ENCODE measurements at places on chromosomes 12 and 14.

DNA sequence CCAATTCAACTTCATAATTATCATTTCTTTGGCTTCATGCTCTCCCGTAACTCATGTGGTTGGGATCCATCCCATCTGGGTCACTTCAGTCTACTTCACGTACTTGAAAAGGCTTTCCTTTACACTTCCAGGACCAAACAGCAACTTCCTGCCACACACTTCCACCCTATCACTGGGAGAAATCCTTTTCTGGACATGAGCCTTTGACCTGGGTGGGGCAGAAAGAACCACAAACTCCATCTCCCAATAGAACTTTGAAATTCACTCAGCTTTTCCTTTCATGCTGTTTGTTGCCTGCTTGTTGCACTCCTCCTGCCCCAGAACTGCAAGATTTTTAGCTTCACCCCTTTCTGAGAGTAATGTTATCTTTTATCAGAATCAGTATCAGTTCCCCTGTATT, 18.4 kb upstream of the GALNT16 start:
- no peak for DNase-seq

- no peak for DNase-seq
These were observed 67.2 kb downstream of the KDM2B start for GRCh38 chr12:121513464-121514183.

GRCh38 chr14:21440859-21441258, 15.1 kb downstream of the CHD8 start:
- no peak for DNase-seq

GRCh38 chr12:19387161-19387560, 52.1 kb upstream of the AEBP2 start:
- DNase-seq: no peak

GRCh38 chr12:64081008-64081404, 141.1 kb downstream of the KICS2 start:
- DNase-seq: no peak

- DNase-seq: no peak
These were observed 108.2 kb upstream of the SLC38A4 start for GRCh38 chr12:46933947-46934346.

DNA sequence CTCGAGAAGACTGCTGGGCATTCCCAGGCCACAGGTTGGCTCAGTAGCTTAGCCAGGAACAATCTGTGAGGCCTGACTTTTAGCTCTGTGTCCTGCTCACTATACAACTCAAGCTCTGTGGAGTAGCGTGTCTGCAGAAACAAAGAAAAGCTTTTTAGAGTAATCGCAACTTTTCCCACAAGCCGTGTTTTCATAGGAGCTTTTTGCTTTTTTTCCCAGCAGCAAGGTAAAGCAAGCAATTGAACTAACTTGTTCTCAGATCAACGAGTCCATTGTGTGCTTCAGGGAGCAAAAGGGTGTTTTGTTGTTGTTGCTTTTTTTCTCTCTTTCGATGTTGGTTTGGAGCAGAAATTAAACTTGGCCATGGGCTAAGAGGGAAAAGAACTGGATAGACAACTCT, 97.3 kb upstream of the BCL2L14 start:
- DNase-seq: no peak

DNA sequence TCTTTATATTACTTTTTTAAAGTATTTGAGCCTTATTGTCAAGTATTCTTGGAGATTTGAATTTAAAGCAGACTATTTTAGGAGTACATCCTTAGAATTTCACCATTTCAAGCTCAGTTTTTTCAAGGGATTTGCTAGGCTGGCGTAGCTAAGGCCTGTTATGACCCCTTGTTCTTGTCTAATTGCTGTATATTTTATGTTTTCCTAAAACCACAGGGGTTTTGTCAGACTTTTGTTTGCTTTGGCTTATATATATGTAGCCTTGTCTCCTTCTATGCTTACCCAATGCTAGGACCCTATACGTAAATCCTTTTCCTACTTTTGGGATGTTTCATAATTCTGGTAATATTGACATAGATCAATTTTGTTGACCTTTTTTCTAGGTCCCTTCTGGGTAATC, 147.0 kb upstream of the SYT10 start:
- no peak for DNase-seq

GRCh38 chr12:6957741-6958608, 6.8 kb downstream of the PTPN6 start:
- DNase-seq: no peak

GRCh38 chr12:57272337-57273151, 21.6 kb upstream of the STAC3 start:
- no peak for DNase-seq

GRCh38 chr12:24945039-24945438, 3.9 kb downstream of the BCAT1 start:
- no peak for DNase-seq

- no peak for DNase-seq
These were observed 86.5 kb upstream of the TMCC3 start for GRCh38 chr12:94736820-94737219.

GRCh38 chr12:102441077-102441596, 39.2 kb downstream of the IGF1 start:
- no peak for DNase-seq

- no peak for DNase-seq
These were observed 392.1 kb downstream of the RPS29 start for GRCh38 chr14:49194067-49194466.

DNA sequence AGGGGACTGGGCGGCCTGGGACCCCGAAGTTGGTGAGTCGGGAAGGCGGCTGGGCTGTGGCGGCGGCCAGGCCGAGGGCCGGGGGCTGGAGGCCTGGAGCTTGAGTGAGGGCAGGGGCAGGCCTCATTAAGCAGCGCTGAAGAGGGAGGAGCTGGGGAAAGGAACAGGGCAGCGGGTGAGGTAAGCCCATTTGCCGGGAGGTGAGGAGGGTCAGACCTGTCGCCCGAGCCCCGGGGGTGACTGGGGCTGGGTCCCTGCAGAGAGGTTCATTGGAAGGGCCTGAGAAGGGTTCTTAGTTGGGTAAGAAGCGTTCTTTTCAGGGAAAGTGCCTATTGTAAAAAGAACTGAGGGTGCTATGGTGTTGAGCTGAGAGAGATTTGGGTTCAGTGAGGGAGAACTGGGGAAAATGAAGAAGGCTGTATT, 441 bp downstream of the RAB5B start:
- DNase-seq: no peak

GRCh38 chr12:4223273-4223845, 50.2 kb upstream of the CCND2 start:
- no peak for DNase-seq

- no peak for DNase-seq
These were observed 62.7 kb downstream of the TTLL5 start for GRCh38 chr14:75723716-75724115.

DNA sequence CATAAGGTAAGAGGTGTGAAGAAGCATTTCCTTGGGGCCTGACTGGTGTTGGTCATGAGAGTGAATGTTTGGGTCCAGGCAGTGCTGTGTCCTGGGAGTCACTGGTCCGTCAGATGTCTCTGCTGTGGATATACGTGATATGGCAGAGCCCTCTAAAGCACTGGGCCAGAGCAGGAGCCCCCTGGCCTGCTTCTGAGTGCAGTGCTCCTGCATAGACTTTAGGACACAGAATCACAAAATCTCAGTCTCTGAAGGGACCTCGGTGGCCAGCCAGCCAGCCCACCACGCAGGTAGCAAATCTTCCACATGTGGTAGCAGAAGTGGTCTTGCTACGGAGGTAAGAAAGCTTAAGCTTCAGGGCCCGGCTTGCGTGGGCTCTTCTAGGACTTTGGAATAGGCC, 18.5 kb upstream of the AQP2 start:
- DNase-seq: no peak

- no peak for DNase-seq
These were observed 38.0 kb downstream of the IQSEC3 start for GRCh38 chr12:104551-105081.

DNA sequence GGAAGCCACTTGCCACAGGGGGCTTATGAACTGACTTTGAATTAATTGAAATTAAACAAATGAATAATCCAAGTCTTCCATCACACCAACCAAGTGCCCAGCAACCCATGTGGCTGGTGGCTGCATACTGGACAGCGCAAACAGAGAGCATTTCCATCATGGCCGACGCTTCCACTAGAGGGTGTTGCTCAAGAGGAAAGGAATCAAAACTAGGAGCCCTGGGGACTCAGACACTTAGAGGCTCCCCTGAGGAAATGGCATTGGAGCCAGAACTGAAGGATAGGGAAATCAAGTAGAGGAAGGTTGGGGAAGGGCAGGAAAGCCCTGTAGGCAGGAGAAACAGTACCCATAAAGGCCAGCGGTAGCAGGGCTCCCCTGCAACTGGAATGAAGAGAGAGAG, 50.6 kb upstream of the NUAK1 start:
- DNase-seq: no peak

GRCh38 chr12:45368841-45369489, 153.1 kb downstream of the ANO6 start:
- DNase-seq: no peak

DNA sequence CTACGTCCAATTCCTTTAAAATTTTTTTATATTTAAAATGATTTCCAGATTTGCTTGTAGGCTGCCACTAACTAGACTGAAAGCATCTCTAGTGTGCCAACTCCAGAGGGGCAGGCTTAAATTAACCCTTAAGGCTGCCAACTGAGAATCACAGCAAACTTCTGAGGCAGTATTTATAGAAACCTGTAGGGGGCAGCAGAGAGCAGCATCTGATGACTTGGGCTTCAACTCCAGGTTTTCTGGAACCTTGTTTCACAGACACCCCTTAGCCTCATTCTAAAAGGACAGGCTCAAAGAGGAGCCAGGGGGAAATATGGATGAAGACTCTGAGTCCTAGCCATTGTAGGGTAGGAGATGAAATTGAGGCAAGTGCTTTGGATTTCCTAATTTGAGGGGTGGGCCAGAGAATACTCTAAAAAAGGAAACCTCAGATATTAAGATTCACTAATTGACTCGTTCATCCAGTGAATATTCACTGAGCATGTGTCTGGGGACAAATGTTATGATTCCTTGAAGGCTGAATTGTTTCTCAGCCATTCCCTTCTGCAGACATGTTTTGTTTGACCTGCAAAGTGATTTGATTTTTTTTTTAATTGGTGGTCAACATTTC, 63.3 kb upstream of the HSPB8 start:
- no peak for DNase-seq

- peak; percentile 85 for DNase-seq
These were observed 1.3 kb upstream of the TEDC1 start for GRCh38 chr14:105489542-105490266.

DNA sequence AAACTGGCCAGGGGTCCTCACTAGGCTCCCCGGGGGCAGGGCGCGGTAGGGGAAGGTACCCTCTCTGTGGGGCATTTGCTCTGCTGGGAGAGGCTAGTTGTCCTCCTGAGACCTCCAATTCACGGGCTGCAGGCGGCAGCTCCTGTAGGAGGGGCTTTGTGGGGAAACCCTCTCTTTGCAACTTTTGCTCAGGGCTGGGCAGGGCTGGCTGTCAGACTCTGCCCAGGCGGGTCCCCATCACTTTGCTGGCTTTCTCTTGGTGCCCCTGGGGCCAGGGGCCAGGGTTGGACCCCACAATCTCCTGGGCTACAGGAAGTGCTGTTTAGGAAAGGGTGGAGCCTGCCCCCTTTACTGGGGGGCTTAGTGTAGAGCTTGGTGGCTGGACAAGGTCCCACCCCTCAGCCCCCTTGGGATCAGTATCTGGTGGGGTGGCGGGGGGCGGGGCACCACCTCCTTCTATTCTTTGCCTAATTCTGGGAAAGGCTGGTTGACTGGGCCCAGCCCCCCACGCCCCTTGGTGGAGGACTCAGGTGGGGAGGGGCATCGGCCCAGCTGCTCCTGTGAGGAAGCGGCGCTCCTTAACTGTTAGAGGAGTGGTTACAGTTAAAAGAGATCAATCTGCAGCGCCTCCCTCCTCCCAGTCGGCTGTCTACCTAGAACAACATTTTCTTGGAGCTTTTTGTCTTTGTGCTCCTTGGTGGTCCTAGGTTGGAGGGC, 918.7 kb downstream of the AACS start:
- no peak for DNase-seq

All from activated CD4-positive, alpha-beta T cell treated with anti-CD3 and anti-CD28 coated beads, Interleukin-2, amount 50 U/mL, for 4 hours (primary cell).